CD4-positive, alpha-beta T cell treated with Interleukin-6 for 4 hours (primary cell): ENCODE measurements at places on chromosomes 11 and 22.
A peak's percentile ranks its signal among the peaks of the same experiment; 100 is the strongest.

- no peak for DNase-seq
Observed at GRCh38 chr11:3077189-3077836, 20.1 kb upstream of the CARS1 start.

DNA sequence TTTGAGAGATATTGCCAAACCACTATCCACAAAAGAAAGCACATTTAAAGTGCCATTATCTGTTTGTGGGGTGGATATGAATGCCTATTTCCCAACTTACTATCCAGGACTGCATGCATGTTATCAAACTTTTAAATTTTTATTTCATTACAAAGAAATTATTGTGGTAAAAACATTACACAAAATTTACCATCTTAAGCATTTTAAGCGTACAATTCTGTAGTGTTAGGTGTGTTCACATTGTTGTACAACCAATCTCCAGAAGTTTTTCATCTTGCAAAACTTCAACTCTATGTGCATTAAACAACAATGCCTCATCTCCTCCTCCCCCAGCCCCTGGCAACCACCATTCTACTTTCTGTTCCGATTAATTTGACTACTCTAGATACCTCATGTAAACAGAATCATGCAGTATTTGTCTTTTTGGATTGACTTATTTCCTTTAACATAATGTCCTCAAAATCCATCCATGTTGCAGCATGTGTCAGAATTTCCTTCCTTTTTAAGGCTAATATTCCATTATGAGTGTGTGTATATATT lies 17.6 kb upstream of the CD44 start:
- no peak for DNase-seq

DNA sequence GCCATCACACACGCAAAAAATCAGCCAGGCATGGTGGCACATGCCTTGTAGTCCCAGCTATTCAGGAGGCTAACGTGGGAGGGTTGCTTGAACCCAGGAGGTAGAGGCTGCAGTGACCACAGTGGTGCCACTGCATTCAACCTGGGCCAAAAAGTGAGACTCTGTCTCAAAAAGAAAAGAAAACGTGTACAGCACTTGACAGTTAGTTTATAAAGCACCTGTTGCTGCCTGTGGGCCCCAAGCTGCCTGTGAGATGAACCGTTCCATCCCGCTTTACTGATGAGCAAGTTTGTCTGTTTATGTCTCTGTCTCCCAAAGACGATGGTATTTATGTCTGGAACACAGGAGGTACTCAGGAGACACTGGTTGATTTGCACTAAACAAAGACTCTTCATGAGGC lies 1.5 kb upstream of the PRR5 start:
- DNase-seq, result no peak

DNA sequence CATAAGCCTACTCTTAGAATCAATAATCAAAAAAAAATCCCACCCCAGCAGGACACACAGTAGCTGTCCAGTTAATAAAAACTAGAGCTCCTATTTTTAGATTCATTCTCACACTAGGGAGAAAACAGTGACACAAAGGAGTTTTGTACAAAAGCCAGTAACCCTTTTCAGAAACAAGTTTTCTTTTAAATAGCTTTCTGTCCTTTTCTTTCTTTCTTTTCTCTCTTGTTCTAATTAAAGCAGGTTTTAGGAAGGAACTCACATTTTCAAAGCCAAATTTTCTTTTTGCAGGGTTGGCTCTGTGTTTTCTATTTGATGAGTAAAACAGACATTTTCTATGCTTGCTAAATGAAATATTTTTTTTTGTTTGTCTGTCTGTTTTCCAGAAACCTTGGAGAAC lies 1390.7 kb downstream of the FAM181B start:
- DNase-seq, result no peak

DNA sequence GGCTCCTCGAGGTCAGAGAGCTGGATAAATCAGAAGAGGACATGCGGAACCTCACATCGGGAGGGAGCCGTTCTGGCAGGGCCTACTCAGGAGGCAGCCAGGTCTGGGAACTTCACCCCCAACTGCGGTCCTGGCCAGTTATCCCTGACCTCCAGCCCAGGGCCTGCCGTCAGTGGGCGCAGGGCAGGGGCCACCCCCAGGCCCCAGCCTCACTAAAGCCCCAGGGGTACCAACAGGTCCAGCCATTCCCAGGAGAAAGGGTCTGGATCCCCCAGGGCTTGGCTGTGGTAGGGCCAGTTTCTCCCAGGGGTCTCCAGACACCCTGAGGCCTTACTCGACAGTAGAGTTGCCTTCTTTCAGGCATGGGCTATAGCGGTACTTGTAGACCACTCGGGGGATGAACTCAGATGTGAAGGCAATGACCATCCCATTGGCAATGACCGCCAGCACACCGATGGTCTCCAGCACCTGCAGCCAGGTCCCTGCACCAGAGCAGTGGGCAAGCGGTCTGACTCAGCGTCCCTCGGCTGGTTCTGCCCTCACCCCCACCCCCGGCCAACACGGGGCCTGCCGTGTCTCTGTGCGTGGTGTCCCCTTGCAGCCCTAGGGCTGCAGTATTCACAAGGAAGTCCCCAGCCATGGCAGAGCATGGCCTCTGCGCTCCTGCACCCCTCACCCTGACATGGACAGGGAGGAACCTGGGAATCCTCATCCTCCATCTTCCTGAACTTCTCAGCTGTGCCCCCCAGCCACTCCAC lies 4.6 kb upstream of the SIGIRR start:
- DNase-seq, result no peak

DNA sequence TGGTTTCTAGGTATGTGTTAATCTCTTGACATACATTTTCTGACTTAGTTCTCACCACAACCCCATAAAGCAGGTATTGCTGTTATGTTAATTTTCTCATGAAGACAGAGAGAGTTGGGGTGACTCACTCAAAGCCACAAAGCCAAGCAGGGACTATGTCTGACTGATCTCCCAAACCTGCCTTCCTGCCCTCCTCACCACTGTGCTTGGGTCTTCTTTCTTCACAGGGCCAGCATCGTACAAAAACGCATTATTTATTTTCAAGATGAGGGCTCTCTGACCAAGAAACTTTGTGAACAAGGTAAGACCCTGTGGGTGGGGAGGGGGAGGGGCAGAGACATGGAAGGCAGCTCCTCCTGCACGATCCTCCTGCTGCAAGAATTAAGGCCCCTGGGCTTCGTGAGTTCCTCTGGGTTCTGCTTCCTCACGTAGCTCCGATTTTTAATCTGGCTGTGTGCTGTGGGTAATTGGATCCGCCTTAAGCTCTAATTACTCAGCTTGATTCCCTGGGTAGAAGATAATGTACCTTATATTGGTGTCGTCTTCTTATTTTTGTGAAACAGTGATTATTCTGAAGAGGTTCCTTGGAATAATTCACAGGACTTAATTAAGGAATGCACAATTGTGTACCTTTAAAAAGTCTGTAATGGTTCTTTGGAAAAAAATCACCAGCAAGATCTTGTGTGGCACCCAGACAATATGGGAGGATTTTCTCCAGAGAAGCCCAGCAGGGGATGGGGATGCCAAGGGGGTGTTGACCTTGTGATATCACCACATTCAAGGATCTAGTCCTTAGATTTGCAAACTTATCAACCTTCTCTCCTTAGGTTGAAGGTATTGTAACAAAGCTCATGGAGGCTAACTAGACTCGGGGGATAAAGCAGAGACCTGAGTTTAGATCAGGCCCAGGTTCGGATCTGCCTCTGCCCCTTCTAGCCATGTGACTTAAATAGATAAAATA lies 112.9 kb downstream of the SPON1 start:
- DNase-seq, result peak; percentile 75

DNA sequence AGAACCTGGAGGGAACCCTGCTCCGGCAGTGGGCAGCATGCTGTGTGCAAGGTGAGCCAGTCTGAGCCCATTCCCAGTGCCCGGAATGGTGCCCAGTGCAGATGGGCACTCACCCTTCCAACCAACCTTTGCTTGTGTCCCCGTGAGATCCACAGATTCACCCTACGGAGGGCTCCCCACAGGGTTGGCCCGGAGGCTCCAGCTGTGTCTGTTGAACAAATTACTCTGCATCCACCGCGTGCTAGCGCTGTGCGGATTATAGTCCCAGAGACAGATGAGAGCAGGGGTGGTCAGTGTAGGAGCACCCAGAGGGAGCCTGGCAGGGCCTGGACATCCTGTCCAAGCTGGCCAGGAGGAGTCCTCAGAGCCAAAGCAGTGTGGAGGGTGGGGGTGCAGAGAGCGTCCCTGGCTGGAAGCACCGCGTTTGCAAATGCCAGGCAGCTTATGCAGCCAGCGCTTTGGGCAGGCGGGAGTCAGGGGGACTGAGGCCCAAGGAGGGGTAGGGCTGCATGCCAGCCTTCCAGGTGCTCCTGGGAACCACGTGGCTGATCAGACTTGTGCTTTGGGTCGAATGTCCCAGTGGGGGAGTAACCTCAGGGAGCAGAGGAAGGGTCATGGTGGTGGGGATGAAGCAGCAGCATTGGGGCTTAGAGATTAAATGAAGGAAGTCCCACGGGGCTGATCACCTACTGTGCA lies 80.5 kb downstream of the KCNQ1 start:
- no peak for DNase-seq

- DNase-seq, result no peak
Observed at GRCh38 chr11:117826190-117826570, 1.6 kb upstream of the FXYD2 start.

- no peak for DNase-seq
Observed at GRCh38 chr11:9604134-9604533, 30.7 kb downstream of the WEE1 start.

DNA sequence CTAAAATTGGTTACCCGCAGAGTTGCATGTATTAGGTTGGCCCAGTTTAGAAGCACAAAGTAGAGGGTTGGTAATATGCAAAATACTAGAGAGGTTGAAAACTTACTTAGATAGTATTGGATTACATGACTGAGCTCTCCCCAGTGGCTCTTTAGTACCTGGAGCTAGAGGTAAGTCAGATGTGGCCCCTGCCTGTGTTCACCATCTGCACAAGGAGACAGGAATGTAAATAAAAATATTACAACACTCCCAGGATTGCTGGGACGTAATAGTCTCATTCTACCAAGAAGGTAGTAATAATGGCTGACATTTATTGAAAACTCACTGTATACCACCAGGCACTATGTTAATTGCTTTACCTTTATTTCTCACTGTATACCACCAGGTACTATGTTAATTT lies 129.6 kb downstream of the SLC17A6 start:
- no peak for DNase-seq

GRCh38 chr22:40654522-40655167 lies 18.1 kb upstream of the MRTFA start:
- no peak for DNase-seq

- DNase-seq, result no peak
Observed at GRCh38 chr11:125939081-125939521, 6.7 kb upstream of the VSIG10L2 start.

DNA sequence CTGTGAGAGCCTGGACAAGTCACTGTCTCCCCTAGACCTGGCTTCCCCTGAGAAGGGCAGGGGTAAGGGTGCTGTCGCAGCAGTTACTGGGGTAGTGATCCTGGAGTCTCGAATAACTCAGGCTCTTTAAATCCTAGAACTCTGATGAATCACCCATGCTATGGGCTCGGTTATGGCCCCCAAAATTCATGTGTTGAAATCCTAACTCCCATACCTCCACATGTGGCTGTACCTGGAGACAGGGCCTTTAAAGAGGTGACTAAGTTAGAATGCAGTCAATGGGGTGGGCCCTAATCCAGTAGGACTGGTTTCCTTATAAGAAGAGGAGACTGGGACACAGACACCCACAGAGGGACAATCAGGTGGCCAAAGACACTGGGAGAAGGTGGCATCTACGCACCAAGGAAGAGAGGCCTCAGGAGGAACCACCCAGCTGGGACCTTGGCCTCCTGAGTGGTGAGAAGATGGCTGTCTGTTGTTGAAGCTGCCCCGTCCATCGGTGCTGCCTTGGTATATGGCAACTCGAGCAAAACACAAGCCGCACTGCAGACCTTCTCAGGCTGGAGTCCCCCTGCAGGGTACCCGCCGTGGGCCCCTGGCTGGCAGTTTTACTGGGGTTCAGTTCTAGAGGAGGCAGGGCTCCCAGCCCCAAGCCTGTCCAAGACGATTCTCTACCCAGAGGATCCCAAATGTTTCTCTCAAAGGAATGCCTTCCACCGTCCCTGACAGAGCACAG lies 48.8 kb upstream of the SHISAL1 start:
- no peak for DNase-seq

DNA sequence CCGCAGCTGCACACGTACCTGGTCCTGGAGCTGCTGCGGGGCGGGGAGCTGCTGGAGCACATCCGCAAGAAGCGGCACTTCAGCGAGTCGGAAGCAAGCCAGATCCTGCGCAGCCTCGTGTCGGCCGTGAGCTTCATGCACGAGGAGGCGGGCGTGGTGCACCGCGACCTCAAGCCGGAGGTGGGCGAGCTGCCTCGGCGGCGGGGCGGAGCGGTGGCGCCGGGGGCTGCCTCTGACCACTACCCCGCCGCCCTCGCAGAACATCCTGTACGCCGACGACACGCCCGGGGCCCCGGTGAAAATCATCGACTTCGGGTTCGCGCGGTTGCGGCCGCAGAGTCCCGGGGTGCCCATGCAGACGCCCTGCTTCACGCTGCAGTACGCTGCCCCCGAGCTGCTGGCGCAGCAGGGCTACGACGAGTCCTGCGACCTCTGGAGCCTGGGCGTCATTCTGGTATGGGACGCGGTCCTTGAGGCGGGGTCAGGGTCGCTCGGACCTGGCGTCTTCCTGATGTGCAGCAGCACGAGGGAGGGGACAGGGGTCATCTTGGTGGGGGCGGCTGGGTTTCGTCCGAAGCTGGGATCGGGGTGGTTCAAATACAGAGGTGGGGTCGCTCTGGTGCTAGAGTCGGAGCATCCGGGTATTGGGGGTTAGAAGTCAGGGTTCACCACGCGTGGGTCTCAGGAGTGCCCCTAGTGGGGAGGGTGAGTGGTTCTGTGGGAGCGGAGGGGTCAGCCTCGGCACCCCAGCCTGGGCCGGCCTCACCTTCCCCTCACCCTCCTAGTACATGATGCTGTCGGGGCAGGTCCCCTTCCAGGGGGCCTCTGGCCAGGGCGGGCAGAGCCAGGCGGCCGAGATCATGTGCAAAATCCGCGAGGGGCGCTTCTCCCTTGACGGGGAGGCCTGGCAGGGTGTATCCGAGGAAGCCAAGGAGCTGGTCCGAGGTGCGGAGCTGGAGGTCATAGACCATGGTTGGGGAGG lies 10.8 kb downstream of the RPS6KA4 start:
- no peak for DNase-seq

DNA sequence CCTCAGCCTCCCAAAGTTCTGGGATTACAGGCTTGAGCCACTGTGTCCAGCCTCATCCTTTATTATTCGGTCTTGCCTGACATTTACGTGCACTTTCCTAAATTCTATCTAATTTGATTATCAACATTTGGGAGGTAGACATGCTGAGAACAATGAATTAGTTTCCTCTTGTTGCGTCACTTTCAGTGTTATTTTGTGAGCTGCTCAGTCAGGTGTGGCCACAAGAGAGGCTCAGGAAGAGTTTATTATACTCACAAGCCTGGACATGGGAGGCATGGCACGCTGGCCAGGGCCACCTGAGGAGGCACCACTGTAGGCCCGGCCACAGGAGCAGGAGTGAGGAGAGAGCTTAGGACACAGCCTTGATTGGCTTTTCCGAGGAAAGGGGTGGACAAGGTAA lies 59.7 kb upstream of the RBFOX2 start:
- DNase-seq, result no peak
